ENCODE measurements at places on chromosomes 11 and 22. TPM values are rescaled to one million over a fixed set of nuclear protein-coding genes. Genes with fewer than 3 reads are reported as not detected.

GRCh38 chr11:124672536-124673215 lies 863 bp downstream of the SIAE start:
- DNase-seq, result no peak

- peak; percentile 18 for DNase-seq
These were observed 52.0 kb upstream of the ELF5 start for GRCh38 chr11:34565417-34566207.

DNA sequence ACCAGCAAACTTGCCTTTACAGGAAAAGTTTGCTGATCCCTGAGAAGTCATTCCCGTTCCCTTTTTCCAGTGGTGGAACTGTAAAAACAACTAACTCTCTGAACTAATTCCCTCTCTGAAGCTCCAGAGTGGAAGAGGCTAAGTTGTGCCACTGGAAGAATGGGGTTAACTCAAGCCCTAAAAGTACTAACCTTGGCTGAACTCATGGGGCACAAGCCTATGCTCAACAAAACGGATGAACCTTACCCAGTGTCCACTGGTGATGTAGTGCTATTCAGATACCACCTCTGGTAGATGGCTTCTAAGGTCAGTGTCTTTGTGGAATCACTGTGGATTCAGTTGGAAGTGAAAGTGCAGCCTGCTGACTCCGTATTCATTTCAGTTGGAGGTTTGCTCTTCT lies 59.9 kb upstream of the GNAZ start:
- no peak for DNase-seq

DNA sequence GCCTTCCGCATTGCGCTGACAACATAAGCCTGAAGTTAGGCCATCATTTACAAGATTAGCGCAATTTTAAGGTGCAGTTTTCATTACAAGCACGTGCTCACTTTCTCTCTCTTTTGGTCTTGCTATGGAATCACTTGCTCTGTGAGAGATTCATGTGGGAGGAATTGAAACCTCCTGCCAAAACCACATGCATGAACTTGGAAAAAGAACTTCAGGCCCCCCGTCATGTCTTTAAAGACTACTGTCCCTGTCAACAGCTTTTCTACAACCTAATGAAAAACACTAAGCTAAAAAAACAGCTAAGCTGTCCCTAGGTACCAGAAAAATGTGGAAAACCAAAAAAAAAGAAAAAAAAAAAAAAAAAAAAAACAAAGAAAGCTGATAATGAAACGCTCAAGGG lies 1707.6 kb upstream of the RAG2 start:
- DNase-seq, result no peak

- DNase-seq, result no peak
These were observed 13.9 kb upstream of the OR8K1 start for GRCh38 chr11:56331861-56332491.

DNA sequence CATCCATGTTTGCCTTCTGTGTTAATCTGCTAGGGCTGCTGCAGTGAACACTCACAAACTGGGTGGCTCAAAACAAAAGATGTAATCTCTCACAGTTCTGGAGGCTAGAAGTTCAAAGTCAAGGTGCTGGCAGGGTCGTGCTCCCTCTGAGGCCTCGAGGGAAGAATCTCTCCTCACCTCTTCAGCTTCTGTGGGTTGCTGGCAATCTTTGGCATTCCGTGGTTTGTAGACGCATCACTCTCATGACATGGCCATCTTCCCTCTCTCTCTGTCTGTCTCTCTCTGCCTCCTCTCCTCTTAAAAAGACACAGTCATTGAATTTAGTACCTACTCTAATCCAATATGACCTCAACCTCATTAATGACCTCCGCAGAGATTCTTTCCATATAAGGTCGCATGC lies 78.8 kb downstream of the TSPAN18 start:
- no peak for DNase-seq

DNA sequence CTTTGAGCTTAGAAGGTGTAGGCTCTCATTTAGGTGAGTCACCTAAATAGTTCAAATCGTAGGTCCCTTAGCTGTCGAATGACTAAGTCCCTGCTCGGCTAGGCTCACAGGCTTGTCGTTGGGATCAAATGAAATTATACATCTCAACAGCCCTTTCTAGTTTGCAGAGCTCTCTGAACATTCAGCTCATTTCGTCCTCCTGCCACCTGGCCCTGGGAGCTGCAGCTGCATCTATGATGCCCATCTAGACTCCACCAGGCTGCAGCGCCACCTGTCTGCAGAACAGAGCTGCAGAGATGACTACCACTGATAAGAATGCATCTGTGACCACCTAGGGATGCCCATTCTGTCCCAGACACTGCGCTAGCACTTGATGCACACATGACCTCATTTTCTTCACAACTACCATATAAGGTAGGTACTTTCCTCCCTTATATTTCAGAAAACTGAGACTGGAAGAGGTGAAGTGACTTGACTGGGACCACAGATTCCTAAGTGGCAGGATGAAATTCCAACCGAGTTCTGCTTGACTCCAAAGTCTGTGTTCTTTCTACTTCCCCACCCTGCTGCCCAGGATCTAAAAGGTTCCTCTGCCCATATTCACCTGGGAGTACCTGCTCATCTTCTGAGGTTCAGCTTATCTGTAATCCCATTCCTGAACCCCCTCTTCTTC lies 141.1 kb upstream of the NARS2 start:
- peak; percentile 26 for DNase-seq

GRCh38 chr11:107695446-107695845 lies 16.4 kb downstream of the SLN start:
- DNase-seq, result no peak

GRCh38 chr11:61711498-61711897 lies 31.3 kb downstream of the DAGLA start:
- DNase-seq, result no peak

DNA sequence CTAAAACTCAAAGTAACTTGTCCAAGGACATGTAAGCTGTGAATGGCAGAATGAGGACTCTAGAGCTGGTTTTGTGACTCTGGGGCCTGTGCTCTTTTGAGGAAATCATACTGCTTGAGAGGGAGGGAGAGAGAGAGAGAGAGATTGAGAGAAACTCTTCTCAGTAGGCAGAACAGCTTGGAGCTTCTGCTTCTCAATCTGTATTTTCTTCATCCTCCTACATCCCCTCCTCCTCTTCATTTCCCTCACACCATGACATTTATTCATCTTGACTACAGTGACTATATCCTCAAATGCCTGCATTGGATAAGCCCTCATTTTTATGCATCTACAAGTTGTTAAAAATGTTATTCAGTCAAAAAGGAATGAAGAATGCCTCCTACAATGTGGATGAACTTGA lies 23.7 kb upstream of the OR10D3 start:
- no peak for DNase-seq

DNA sequence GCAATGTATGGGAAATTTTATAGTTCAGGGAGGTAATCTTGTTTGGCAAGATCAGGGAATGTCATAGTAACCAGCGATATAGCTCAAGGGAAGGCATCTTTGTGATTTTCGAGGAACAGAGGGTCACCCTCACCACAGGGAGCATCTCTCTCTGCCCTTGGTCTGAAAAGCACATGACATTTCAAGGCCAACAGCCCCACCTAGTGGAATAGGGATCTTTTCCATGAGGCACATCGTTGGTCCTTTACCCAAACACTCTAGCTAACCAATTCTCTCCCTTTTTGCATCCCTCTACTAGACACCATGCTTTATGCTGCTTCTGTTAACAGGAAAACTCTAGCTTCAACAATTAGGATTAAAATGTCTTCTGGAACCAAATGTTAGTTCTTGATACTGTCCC lies 179.0 kb downstream of the GRM5 start:
- peak; percentile 0 for DNase-seq

DNA sequence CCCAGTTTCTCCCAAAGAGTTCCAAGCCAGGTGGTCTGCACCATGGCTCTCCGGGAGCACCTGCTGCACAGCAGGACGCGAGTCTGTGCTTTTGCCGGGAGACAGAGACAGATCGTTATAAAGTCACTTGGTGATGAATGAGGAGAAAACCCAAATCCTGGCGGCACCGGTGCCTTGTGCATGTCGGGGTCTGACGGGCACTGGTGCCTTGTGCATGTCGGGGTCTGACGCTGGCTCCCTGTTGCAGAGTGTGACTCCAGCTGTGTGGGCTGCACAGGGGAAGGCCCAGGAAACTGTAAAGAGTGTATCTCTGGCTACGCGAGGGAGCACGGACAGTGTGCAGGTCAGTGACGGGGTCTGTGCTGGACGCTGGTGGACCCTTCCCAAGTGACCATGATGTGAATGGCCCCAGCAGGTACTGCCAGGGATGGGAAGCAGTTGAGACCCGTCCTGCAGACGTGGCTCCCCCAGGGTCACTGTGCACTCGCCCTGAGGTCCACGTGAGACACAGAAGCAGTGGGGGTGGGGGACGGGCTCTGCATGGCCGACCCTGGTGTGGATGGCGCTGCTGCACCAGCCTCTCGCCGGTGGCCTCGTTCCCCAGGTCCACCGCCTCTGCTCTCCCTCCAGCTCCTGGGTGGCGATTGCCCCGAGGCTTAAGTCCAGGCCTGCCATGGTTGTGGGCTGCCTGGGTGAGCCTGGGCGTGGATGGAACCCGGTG lies 5.8 kb downstream of the CRELD2 start:
- no peak for DNase-seq

DNA sequence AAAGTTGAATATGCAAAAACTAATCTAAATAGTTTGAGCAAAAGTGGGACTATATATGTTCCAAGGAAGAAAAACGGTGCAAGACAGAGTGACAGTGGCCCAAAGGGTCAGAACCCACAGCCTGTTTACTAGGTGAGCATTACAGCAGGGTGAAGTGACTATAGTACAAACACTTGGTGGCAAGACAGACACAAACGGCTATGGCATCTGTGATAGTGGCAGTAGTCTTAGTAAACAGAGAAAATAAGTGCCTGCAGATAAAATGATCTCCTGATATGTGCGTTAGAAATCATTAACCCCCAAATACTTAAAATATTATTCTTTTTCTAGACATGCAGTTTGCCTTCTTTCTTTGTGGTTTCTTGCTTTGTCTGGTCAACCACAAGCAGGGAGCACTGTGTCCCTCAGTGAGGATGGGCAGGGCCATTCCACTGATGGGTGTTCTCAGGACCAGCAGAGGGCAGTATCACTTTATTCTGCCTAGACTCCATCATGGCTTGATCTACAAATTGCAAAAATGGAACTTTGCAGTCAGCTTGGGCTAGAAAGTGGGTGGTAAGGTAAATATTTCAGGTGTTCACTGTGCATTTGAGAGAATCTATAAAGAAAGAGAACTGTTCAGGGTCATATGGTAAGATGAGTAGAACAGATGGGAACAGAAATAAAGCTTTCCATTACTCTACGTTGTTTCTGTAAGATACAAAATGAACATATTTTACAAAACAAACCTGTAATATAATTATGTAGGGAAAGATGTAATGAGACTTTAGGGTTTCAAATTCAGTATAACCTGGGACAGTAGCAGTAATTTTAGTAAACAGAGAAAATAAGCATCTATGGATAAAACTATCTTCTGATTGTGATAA lies 198.2 kb downstream of the SWAP70 start:
- DNase-seq, result peak; percentile 85

- no peak for DNase-seq
These were observed 666.6 kb downstream of the LUZP2 start for GRCh38 chr11:25163421-25163820.

Gene IGLL1
- not detected for total RNA-seq

Gene DLG2
- not detected for total RNA-seq

GRCh38 chr11:102914238-102915043 lies 39.7 kb upstream of the MMP12 start:
- DNase-seq, result peak; percentile 47

All from LHCN-M2 (cell line).